ENCODE measurements at places on chromosomes 7 and 10.
A peak's percentile ranks its signal among the peaks of the same experiment; 100 is the strongest.

DNA sequence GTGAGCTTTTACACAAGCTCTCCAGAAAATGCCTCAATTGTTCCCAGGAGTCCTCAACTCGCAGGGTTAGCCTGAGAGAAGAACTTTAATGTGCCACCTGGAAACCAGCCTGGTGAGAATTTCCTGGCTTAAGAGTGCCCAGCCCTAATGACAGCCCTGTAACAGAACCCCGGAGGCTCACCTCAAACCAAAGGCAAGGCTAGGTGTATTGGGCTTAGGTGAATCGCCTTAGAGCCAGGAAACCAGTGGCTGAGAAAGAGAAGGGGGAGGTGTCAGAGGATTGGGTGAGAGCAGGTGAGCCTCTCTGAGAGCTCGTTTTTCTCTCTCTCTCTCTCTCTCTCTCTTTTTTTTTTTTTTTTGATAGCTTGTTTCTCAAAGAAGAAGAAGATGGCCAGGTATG is 7.3 kb downstream of the OCM2 start:
- no peak for DNase-seq
- H3K4me3 ChIP-seq, result no peak overlapping the region
- no peaks in the 10 kb centered on the region for H3K36me3 ChIP-seq
- H3K27ac ChIP-seq, result no peak overlapping the region

DNA sequence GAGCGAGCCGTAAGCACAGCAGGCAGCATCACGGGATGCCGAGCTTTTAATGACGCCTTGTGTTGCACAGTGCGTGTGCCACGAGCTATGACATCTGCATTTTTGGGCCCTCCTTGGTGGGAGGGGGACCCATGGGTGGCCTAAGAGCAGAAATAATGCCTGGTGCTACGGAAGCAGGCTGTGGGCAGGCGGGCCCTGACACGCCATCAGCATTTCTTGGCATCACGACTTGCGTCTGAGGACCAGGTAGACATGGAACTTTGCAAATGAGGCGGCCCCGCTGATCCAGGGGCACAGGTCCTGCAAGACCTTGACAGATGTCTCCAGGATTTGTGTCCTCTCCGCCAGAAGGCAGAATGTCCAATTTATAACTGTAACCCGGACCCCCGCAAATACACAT is 117.8 kb upstream of the RNF32 start:
- no peaks in the 10 kb centered on the region for H3K4me1 ChIP-seq
- DNase-seq, result no peak
- H3K27ac ChIP-seq, result no peak overlapping the region
- no peak overlapping the region for H3K4me3 ChIP-seq

DNA sequence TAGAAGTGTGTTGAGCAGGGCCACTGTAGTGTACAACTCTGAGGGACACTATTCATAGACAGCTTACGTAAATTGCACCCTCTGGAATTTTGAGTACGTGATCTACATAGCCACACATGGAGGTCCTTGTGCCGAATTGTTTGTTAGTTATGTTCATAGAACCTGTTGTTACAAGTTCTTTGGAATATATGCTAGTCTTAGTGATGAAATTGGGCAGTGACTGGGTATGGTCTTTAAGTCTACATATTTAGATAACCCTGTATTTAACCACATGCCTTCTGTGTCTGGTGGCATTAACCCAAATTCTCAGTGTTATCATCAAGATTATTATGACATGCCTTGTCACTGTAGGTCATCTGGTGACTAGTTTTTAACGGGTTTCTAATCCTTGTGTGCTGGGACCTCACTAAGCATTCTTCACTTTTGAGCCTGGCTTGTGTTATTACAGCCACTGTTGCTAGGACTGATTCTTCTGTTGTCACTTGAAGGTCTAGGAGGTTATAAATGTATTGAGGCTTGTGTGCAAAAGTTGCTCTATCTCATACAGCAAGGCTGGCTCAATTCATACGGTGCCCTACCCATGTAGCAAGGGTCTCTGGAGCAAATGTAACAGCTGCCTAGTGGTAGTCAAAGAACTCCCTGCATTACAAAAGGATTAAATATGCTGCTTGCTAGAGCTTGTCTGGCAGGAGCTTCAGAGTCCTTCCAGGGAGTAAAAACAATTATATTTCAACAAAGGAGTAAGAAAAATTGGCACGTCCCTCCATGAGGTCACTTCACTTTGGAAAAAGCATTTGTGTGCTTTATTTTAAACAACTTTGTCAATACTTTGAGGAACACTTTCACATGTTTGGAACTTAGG is 65.4 kb downstream of the CDK14 start:
- DNase-seq, result no peak
- no peaks in the 10 kb centered on the region for H3K36me3 ChIP-seq
- no peak overlapping the region for H3K27ac ChIP-seq
- H3K27me3 ChIP-seq, result no peaks in the 10 kb centered on the region

DNA sequence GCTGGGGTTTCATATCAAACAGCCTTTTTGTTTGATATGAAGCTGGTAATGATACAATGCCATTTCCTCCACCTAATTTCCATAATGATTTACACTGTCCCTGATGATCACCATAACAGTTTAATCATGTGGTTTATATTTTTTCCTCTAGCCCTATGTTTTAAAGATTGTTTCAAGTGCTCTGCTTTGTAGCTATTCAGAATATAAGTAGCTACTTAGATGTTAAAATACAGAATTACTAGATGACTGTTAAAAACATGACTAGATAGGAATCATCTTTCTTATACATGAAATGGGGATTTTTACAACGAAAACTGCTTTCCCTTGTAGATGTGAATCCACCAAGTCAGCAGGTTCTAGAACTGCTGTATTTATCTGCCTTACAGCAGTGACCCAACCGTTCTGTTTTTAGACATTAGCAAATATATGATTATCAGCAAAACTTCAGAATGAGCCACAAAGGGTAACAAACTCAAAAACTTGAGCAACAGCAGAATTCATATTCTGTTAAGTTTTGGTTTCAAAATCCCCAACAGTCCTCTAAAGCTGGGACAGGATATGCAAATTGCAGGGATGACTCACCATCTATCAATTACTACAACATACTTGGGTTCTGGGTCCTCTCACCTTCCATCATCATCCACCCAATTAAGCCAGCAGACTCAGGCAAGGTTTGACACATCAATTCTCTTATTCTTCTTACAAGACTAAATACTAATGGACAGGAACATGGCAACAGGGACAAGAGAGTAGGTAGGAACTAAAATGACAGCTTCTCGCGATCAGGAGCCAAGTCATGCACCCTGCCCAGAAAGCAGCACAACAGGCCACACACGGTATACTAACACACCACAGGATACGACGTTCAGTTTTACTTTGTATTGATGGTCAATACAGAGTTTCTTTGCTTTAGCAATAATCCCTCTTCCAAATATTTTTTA is 83.9 kb downstream of the PIP4K2A start:
- H3K27me3 ChIP-seq, result no peaks in the 10 kb centered on the region
- H3K4me1 ChIP-seq, result peaks cover 67% of the 10 kb centered on the region
- DNase-seq, result peak; percentile 85
- H3K36me3 ChIP-seq, result peaks cover 2% of the 10 kb centered on the region
- peak overlapping the region; percentile 42 for H3K4me3 ChIP-seq

GRCh38 chr7:15199482-15199881 is 296.9 kb upstream of the DGKB start:
- H3K27me3 ChIP-seq, result no peaks in the 10 kb centered on the region
- H3K27ac ChIP-seq, result no peak overlapping the region
- H3K36me3 ChIP-seq, result no peaks in the 10 kb centered on the region
- no peak for DNase-seq

GRCh38 chr10:7933262-7933661 is 115.0 kb downstream of the TAF3 start:
- H3K27me3 ChIP-seq, result no peaks in the 10 kb centered on the region
- no peaks in the 10 kb centered on the region for H3K36me3 ChIP-seq
- no peaks in the 10 kb centered on the region for H3K4me1 ChIP-seq

DNA sequence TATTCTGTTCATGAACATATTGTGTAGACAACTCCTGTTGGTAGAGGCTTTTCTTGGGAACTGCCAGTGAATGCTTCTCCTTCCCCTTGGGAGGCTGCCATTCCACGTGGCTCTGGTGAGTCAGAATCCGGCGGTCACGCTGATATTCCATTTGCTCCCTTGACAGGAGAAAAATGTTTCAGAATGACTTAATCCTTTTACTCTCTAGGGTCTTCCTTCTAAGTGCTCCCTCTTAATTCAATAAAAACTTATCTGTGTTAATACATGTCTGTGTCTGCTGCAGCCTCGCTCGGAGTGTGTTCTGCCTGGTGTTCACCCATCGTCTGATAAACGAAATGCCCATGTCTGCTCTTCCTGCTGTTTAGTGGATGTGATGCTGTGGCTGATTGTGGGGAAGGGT is 278.6 kb downstream of the ARHGAP12 start:
- H3K27ac ChIP-seq, result no peak overlapping the region
- peaks cover 5% of the 10 kb centered on the region for H3K27me3 ChIP-seq
- no peaks in the 10 kb centered on the region for H3K36me3 ChIP-seq

DNA sequence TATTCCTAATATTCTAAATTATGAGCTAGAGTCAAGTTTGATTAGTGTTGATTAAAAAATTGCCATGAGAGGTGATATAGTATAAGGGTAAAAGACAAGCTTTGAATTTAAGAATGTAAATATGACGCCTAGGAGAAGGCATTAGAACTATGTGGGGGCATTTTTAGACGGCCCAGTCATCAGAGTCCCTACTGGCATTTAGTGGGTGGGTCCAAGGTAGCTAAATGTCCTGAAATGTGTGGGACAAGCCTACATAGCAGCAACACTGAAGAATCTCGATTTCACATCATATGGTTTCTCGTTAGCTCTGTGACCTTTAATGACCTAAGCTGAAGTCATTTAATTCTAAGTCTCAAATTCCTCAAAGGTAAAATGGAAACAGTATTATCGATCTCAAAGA is 133.5 kb downstream of the SGMS1 start:
- H3K36me3 ChIP-seq, result peaks cover 11% of the 10 kb centered on the region
- no peak overlapping the region for H3K4me3 ChIP-seq
- DNase-seq, result no peak
- H3K4me1 ChIP-seq, result no peaks in the 10 kb centered on the region
- H3K27me3 ChIP-seq, result no peaks in the 10 kb centered on the region
- H3K27ac ChIP-seq, result no peak overlapping the region

GRCh38 chr7:102306916-102307677 is 20.4 kb downstream of the SH2B2 start:
- H3K4me1 ChIP-seq, result peaks cover 27% of the 10 kb centered on the region
- peak; percentile 62 for DNase-seq
- H3K4me3 ChIP-seq, result peak overlapping the region; percentile 4
- no peaks in the 10 kb centered on the region for H3K36me3 ChIP-seq

DNA sequence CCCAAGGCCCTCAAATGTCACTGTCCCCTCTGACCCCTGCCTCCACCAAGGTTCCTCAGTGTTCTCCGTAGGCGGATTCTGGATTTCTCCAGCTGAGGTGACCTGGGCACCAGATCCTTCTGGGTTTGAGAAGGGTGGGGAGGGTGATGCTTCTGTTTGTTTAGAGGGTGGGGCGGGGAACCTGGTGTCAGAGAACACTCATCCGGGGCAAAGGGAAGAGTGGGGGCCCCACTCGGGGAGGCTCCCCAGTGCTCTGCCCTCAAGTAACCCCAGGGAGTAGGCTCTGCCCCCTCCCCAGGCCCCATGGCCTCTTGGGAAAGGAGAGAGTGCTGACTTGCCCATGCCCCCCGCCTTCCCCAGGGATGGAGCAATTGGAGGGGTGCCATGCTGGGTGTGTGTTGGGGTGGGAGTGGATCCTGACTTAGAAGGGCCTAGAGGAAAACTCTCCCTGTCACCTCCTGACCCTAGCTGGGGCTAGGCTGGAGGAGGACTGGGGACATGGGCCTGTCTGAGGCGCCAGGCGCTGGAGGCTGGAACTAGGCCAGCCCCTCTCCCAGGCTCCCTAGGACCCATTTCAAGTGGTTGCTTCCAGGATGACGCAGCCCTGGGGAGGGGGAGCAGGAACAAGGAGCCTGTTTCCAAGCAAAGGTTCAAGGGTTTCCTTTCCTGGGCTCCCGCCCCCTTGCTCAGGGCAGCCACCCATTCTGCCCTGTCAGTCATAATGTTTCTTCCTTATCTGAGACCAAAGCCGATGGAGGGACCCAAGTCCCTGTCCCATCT is 27.9 kb downstream of the KAZALD1 start:
- H3K4me3 ChIP-seq, result no peak overlapping the region
- no peak overlapping the region for H3K27ac ChIP-seq
- no peaks in the 10 kb centered on the region for H3K4me1 ChIP-seq
- peaks cover 41% of the 10 kb centered on the region for H3K27me3 ChIP-seq
- no peak for DNase-seq

GRCh38 chr10:1552881-1553670 is 184.2 kb downstream of the ADARB2 start:
- no peaks in the 10 kb centered on the region for H3K4me1 ChIP-seq
- no peak for DNase-seq
- no peak overlapping the region for H3K27ac ChIP-seq
- no peaks in the 10 kb centered on the region for H3K27me3 ChIP-seq
- no peak overlapping the region for H3K4me3 ChIP-seq

DNA sequence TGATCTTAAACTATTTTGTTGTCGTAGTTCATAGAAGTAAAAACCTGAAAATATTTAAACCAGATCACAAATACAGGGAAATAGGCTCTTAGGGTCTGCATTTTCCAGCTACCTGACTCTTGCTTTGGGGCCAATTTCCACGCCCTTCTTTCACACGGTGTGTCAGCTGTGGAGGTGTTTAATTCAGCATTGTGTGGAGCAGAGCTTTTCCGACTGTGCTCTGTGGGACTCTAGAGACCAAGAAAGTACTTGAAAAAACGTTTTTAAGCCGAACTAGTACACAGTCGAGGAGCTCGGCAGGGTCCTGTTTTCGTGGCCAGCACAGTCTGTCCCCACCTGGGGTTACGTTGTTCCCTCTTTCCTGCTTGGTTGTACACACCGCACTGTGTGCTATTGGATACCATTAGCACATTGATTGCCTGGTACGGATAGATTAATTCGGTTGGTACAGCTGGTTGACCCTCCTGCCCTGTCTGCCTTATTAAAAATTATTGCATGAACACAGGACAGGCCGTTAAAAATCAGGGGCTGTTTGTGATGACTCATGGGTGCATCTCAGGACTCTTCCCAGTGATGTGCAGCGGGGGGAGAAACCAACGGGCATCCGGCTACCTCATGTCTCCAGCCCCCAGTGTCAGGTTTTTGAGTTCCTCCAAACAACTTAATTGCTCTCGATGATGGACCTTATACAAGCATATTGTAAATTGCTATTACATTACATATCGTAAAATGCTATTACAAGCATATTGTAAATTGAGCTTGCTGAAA is 80.7 kb upstream of the BTBD16 start:
- no peak overlapping the region for H3K27ac ChIP-seq
- no peaks in the 10 kb centered on the region for H3K4me1 ChIP-seq
- no peaks in the 10 kb centered on the region for H3K36me3 ChIP-seq
- no peaks in the 10 kb centered on the region for H3K27me3 ChIP-seq

GRCh38 chr7:138204285-138204981 is 128.2 kb downstream of the AKR1D1 start:
- no peaks in the 10 kb centered on the region for H3K36me3 ChIP-seq
- H3K4me1 ChIP-seq, result no peaks in the 10 kb centered on the region
- DNase-seq, result no peak
- no peak overlapping the region for H3K4me3 ChIP-seq
- no peaks in the 10 kb centered on the region for H3K27me3 ChIP-seq

GRCh38 chr7:22587322-22587721 is 87.3 kb upstream of the STEAP1B start:
- H3K27ac ChIP-seq, result no peak overlapping the region
- H3K36me3 ChIP-seq, result no peaks in the 10 kb centered on the region
- H3K27me3 ChIP-seq, result peaks cover 6% of the 10 kb centered on the region
- H3K4me1 ChIP-seq, result no peaks in the 10 kb centered on the region
- no peak for DNase-seq

All from CD4-positive, alpha-beta T cell (primary cell).